Stomach (tissue), 19 donors: ENCODE measurements at places on chromosomes 6 and 20. TPM values are rescaled to one million over a fixed set of nuclear protein-coding genes. Genes with fewer than 3 reads are reported as not detected.

TUBB2A gene
- 81.7 TPM for total RNA-seq

RSPO3 gene
- 2.0 TPM for total RNA-seq

GRCh38 chr6:118892355-118892991 is 1.5 kb upstream of the ASF1A start:
- peak overlapping the region; percentile 85 for H3K4me3 ChIP-seq
- no peak for DNase-seq
- H3K27ac ChIP-seq: peak overlapping the region; percentile 98
- peaks cover 19% of the 10 kb centered on the region for H3K4me1 ChIP-seq
- H3K36me3 ChIP-seq: no peaks in the 10 kb centered on the region

- H3K27me3 ChIP-seq: peaks cover 80% of the 10 kb centered on the region
- H3K4me3 ChIP-seq: peak overlapping the region; percentile 55
- DNase-seq: peak; percentile 33
- peaks cover 24% of the 10 kb centered on the region for H3K4me1 ChIP-seq
These were observed 1.3 kb upstream of the CNR1 start for GRCh38 chr6:88167352-88167937.

DNA sequence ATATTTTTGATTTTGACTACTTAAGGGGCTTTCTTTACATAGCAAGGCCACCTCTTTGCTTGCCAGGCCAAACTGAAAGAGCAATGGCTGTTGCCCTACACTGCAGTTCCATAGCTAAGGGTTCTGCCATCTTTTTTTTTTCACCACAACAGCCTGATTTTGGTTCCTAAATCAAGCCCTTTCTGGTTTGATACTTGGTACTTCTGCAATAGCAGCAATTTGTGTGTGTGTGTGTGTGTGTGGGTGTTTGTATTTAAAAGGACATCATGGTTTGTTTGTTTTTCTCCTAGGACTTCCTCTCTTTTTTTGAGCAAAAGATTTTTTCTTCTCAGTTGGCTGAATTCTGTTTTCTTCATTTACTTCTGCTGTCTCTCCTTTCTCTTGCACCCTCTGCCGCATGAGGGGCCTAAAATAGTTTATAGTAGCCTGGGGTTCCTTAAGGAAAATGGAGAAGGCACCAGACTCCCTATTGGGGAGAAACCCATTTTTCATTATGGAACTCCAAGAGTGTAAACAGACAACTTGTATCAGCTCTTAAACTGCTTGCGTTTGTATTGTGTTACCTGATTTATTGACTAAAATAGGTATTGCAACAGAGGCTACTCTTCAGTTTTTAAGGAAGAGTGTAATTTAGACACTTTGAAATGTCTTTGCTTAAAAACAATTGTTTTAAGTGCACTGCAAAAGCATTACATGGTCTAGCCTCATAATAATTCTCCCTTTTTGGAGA is 12.2 kb upstream of the GCLC start:
- H3K4me3 ChIP-seq: no peak overlapping the region
- no peaks in the 10 kb centered on the region for H3K4me1 ChIP-seq
- DNase-seq: no peak
- H3K36me3 ChIP-seq: no peaks in the 10 kb centered on the region
- no peaks in the 10 kb centered on the region for H3K27me3 ChIP-seq

DNA sequence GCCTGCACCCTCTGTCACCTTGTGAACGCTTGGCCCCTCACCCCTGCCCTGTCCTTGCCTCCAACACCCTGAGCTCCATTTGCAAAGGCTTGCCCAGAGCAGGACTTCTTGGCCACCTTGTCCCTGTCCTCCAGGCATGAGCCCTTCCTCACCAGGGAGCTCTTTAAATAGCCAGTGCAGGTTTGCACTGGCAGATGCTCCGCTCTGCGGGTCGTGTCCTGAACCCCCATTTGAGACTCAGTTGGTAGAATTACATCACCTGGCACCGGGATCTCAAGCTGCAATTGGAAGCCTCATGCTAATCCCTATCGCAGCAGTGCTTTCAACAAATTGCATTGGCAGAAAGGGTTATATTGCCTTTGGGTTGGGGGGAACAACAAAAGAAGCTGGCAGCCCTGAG is 85.9 kb downstream of the TRMT6 start:
- no peak overlapping the region for H3K4me3 ChIP-seq
- H3K36me3 ChIP-seq: peaks cover 9% of the 10 kb centered on the region
- H3K27me3 ChIP-seq: no peaks in the 10 kb centered on the region
- H3K27ac ChIP-seq: no peak overlapping the region
- no peak for DNase-seq
